D721Med (cell line): ENCODE measurements at places on chromosomes 2 and 18.

DNA sequence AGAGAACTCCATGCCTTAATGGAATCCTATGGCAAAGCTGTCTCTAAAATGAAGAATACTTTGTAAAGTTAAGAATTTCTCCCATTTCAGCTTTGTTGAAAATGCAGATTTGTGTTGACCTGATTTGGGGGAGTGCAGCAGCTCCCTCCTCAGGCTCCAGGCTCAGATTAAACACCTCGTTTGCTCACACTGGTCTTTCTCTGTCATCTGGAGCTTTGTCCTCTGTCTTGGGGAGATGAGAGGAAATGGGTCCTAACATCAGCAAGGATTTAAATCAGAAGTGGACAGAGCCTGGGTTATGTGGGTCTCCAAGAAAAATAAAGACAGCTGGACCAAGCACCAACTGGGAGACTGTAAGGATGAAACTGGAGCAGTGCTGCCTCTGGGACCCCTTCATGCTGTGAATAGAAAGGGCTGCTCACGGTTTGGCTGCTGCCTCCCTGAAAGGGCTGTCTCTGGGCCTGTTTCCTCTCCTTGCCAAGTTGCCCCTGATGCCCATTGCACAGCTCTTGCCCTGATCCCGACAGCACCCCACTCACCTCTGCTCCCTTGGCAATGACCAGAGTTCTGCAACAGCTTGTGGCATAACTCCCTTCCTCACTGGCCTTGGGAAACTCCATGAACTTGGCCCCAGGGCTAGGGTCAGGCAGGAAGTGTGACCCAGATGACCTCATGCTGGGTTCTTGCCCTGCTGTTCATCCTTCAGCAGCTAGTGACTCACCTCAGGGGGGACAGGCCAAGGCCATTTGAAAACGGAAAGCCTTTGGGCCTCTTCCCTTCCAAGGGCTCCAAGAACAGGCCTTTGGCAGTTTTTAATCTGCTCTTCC is 197.2 kb downstream of the CYP26B1 start:
- no peak for DNase-seq

- DNase-seq: peak; percentile 72
These were observed 2.4 kb downstream of the PNKD start for GRCh38 chr2:218272531-218273212.

GRCh38 chr2:126302043-126302442 is 353.9 kb upstream of the GYPC start:
- DNase-seq: no peak

DNA sequence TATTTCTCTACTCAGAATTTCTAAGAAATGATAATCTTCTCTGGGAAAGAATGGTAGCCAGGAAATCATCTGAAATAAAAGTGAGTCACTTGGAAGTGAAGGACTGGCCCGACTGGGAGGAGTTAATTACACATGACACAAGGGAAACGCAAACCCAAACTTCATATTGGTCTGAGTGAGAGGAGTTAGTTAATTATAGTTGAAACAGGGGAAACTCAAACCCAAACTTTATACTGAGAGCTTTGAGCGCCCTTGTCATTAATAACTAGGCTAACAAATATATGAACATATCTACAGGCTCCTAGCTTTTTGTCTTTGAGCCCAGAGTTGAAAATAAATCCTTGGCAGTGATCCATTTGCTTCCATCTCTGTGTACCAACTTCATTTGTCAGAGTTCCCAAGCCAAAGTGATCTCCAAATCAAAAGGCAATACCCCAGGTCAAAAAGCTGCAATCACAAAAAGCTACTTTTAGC is 187.8 kb upstream of the COL3A1 start:
- DNase-seq: no peak

- DNase-seq: no peak
These were observed 141.8 kb downstream of the SMAD2 start for GRCh38 chr18:47788621-47789020.

DNA sequence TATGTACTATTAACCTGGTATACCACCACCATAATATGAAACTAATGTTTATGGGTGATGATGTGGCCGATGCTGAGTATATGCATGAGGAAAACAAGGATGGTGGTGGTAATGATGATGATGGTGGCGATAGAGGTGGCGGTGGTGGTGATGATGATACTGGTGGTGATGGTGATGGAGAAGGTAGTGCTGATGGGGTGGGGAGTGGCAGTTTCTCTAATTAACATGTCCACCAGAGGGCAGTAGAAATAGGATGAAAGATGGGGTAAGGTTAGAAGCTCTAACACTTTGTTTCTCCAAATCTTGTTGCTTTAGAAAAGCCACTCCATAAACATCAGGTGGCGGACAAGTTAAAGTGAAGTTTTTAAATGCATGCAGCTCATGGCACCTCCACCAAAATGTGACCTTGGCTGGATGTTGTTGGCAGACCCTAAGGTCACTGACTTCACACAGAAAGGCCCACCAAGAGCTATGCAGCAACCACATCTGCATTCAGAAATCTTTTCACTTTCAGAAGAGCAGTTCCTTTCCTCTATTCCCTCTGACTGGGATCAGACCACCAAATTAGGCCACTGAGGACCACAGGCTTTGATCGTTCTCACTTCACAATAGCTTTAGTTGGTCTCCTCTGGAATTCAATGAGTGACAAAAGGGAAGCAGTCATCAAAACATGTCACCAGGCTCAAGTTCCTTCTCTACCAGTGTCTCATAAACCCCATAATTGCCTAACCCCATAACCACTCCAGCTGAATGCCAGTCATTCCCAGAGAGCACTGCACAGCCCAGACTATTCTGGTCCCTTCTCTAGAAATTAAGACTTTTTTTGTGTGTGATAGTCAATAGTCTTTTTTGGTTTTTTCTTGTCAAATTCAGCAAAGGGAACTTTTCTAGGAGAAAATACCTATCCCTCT is 7.5 kb upstream of the BCL11A start:
- DNase-seq: no peak

- no peak for DNase-seq
These were observed 264.6 kb downstream of the PHLPP1 start for GRCh38 chr18:62979900-62980299.

GRCh38 chr18:43751203-43751602 is 473.9 kb upstream of the SYT4 start:
- no peak for DNase-seq

- no peak for DNase-seq
These were observed 533.6 kb downstream of the RNF144A start for GRCh38 chr2:7450833-7451190.

- DNase-seq: no peak
These were observed 243.6 kb downstream of the IRS1 start for GRCh38 chr2:226556050-226556449.

DNA sequence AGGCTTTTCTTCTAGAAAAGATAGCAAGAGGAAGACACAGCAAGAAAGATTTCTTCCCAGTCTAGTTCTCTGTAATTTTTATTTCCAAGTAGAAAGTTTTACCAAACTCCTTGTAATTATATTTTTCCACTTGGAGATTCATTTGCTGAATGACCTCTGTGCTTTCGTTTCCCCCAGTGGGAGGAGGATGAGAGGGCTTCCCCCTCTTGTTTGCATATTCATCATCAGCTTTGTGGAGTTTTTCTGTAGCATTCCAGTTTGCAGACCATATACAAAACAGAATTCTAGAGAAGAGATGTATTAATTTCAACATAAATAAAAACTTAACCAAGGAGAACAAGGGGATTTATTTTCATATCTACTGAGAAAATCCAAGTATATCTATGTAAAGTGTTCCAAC is 51.3 kb downstream of the RMDN2 start:
- DNase-seq: no peak

DNA sequence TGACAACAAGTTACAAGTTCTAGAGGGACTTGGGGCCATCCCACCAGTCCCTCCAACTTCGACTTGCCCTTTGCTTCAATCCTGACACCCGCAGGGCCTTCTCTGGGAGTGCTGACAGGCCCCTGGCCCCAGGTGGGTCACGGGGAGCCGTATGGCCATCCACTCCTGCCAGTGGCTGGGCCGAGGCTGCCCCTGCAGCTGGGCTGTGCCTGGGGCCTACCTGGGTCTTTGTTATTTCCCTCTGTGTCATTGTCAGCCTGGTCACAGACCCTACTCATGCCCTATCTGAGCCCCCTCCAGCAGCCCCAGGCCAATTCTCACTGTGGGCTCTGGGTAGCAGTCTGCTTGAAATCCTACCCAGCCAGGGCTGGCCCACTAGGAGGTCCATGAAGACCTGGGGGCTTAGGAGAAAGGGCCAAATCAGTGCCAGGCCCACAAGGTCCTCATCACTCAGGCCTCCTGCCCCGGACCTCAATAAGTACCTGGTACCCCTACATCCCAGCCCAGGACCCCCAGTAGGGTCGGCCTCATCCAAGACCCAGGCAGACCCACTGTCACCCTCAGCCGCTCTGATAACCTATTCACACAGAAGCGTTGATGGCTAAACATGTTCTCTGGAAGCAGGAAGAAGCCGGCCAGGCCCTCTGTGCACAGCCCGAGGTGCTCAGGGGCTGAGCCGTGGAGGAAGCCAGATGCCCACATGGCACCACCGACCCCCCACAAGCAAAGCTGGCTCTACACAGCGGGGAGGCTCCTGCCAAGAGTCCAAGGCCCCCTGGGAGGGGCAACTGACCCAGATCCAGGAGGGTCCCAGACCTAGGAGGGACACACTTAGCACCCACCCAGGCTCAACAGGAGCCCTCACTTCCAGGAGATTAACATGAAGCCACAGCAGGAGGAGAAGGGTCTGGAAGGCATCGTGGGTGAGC is 57.7 kb downstream of the BIN1 start:
- DNase-seq: no peak

DNA sequence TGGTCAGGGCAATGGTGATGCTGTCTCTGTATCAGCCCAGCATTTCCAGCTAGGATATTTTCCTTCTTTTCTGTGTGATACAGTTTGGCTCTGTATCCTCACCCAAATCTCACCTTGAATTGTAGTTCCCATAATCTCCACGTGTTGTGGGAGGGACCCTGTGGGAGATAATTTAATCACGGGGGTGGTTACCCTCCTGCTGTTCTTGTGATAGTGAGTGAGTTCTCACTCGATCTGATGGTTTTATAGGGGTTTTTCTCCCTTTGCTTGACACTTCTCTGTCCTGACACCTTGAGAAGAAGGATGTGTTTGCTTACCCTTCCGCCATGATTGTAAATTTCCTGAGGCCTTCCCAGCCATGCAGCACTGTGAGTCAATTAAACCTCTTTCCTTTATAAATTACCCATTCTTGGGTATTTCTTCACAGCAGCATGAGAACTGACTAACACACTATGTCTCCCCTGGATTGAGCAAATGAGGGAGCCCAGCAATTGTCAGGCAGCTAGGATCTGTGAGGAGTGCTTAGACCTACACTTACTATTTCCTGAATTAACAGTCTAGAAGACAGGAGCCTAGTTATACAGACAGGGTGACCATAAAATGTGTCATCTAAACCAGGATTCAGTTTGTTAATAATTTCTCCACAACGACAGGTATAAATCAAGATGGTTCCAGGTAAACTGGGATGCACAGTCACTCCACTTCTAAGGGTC is 6.0 kb downstream of the SCN2A start:
- no peak for DNase-seq

DNA sequence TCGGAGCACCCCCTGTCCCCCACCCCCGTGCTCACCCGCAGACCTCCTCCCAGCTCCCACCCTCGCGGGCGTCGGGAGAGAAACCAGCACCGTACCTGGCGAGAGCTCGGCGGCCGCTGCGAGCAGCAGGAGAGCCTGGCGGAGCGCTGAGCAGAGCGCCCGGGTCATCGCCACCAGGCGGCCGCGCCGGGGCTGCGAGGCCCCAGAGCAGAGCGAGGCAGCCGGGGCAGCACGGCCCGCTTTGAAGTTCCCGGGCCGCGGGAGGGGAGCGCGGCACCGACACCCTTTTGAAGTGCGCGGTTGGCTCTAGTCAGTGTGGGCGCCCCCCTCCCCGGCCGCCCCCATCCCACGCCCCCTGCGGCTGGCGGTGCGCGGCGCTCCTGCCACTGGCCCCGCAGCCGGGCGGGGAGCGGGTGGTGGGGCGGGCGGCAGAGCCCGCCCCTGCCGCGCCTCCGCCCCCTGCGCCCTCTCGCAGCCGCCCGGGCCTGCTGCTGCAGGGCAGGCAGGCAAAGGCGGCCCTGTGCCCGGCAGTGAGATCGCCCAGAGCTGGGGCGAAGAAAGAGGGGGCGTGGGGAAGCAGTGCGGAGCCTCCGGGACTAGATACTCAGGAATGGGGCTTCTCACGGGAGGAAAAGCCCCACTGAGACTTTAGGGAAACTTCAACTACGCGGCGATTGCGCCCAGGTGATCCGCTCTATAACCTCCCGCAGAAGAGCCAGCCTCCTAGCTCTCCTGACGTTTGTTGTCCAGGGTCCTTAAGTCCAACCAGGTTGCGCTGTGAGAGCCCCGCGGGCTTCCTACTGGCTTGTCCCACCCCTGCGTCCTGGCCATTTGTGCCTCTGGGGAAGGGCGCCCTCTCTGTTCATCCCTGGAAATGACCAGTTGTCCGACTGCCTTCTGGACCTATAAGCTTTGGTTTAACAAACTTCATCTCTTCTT is at the start of gene ACVR1C:
Gene ACVR1C (minus strand): TSS at position 388 of the 939 bp plus-strand sequence. CDS start 220 bp downstream, at position 168.
- peak; percentile 59 for DNase-seq

GRCh38 chr2:96940980-96941775 is 45.2 kb downstream of the FAM178B start:
- DNase-seq: no peak

DNA sequence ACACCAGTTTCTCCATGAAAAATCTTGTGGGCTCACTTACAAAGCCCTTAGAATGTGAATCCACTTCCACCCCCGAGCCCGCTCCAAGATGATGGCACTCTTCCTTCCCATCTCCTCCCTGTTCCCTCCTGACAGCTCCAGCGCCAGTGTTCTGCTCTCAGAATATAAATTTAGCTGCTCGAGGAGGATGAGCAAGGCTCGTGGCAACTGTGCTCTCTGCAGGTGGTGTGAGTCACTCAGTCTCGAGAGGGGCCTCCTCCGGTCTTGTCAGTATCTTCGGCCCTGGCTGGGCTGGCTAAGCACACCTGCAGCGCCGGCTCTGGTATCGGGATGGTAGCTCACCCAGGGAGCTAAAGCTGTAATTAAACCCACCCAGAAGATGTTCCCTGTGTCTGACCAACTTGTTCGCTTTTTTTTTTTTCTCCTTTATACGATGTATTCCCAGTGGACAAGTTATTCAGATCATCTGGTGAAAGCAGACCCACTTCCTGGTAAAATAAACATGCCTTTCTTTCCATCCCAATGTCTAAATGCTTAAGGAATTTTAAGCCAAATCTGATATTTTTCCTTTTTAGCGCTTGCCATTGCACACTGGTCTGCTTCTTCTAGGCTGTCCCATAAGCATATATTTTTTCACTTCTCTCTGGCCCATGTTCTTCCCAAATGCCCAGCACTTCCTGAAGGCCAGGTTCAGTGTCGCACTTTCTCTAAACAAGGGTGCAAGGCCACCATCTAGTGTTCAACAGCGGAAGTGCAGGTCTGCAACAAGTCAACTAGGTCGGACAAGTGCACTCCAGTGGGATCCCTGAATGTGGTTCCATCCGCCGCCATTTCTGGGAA is 31.4 kb upstream of the YPEL5 start:
- peak; percentile 52 for DNase-seq

- DNase-seq: no peak
These were observed 9.8 kb downstream of the TRAK2 start for GRCh38 chr2:201441409-201441808.

DNA sequence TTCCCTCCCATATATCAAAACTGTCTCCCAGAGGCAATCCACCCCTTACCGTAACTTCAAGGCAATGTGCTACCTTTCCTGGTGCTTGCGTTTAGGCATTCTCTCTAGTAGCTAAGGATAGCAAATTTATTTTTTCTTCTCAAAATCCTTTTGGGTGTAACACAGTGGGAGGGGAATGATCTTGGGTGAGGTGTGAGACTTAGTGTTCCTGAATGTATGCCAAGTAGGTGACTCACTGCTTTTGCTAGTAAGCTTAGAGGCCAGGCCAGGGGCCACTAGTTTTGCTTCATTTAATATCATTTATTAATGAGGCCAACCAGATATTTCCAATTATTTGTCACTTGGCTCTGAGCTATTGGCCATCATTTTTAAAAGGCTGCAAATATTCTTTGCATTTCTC is 135.5 kb downstream of the NAPG start:
- no peak for DNase-seq

GRCh38 chr2:42256505-42256904 is 87.4 kb downstream of the EML4 start:
- DNase-seq: no peak
